Neural crest cell (in vitro differentiated cells): ENCODE measurements at places on chromosomes 3 and 15.

- DNase-seq: no peak
Observed at GRCh38 chr3:14519406-14519805, 20.7 kb downstream of the GRIP2 start.

- no peak for DNase-seq
Observed at GRCh38 chr15:96183867-96184266, 146.6 kb upstream of the NR2F2 start.

DNA sequence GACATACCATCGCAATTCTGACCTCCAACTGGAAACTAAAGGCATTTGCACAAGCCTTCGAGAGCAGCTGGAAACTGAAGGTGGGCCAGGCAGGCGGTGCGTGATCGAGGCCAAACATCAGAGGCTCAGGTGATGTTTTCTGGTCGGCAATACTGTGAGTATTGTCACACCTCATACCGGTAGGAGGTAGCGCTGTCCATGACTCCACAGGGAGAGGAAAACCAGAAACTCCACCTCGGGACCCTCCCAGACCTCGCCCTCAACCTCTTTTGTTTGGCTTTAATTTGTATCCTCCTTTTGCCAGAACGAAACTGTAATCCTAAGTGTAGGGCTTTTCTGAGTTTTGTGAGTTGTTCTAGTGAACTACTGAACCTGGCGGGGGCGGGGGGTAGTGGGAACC, 43.6 kb downstream of the LDHAL6B start:
- no peak for DNase-seq

- DNase-seq: no peak
Observed at GRCh38 chr3:116841003-116841735, 131.6 kb downstream of the TUSC7 start.

DNA sequence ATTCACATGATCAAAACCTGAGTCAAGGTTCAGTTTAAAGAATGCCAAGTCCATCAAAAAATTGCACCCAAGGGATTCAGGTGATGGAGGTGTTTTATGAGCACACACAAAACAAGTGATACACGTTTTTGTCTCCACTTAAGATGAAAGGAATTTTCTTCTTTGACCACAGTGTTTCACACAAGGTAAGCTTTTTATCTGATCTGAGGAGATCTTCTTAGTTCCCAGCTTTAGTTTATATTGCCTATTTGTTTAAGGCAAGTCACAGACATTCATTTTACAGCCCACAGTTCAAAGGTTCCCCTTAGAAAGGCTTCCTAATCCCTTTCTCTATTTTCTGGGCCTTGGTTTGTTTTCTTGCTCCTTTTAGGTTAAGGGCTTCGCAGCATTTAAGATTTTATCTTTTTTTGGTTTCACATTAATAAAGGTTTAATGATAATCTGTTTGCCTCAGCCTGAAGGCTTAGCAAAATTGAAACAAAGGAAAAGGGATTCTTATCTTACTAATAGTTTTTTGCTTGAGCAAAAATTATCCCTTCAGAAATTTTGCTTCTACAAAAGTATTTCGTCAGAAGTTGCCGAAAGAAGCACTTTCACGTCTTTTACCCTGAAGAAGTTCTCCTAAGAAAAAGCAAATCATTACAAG, 420.5 kb upstream of the NAALADL2 start:
- no peak for DNase-seq

- DNase-seq: no peak
Observed at GRCh38 chr3:169323578-169324451, 339.7 kb downstream of the MECOM start.

DNA sequence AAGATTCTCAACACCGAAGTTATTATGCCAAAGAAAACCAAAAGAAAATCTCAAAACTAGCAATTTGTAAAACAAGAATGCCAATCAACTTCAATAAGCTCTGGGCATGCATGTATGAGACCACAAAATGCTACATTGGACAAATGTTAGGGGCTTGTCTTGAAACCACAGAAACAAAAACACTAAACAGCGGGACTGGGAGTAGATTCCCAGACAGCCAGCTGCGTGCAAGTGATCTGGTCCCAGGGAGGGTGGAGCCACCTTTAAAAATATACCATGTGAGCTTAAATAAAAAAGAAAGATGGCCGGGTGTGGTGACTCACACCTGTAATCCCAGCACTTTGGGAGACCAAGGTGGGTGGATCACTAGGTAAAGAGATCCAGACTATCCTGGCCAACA, 163.6 kb upstream of the PRICKLE2 start:
- DNase-seq: no peak

DNA sequence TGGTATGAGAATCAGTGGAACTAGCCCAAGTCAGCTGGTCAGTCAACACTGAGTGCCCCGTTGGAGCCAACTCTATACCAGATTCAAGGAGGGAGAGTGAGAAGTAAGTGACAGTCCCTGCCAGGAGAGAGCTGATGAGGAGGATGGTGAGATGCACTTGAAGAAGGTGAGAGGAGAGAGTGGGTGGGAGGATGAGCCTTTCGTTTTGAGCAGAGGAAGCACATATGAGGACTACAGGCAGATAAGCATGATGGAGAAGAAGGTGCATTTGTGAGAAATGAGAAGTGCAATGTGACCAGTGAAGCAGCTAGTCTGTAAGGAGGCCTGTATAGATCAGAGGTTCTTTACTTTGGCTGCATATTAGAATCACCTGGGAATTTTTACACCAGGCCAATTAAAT, 40.4 kb downstream of the NME9 start:
- DNase-seq: no peak

- no peak for DNase-seq
Observed at GRCh38 chr3:2771193-2771592, 339.0 kb downstream of the IL5RA start.

- no peak for DNase-seq
Observed at GRCh38 chr3:117914540-117915100, 1120.0 kb downstream of the IGSF11 start.
